HS-27A (cell line): ENCODE measurements at places on chromosomes 5 and 9.

- DNase-seq = no peak
These were observed 4.2 kb downstream of the MEGF10 start for GRCh38 chr5:127294829-127295228.

DNA sequence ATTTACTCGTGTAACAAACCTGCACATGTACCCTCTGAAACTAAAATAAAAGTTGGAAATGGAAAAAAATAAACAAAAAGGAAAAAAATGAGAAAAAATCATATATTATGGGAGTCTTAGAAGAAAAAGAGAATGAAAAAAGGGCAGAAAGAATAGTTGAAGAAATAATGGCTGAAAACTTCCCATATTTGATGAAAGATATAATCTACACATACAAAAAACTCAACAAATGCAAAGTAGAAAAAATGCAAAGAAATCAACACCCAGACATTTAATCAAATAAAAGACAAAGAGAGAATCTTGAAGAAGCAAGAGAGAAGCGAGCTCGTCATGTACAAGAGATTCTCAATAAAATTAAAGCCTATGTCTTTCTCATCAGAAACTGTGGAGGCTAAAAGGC, 73.8 kb downstream of the SLC25A46 start:
- DNase-seq = no peak

GRCh38 chr9:32378496-32378895, 5.9 kb upstream of the ACO1 start:
- DNase-seq = no peak

DNA sequence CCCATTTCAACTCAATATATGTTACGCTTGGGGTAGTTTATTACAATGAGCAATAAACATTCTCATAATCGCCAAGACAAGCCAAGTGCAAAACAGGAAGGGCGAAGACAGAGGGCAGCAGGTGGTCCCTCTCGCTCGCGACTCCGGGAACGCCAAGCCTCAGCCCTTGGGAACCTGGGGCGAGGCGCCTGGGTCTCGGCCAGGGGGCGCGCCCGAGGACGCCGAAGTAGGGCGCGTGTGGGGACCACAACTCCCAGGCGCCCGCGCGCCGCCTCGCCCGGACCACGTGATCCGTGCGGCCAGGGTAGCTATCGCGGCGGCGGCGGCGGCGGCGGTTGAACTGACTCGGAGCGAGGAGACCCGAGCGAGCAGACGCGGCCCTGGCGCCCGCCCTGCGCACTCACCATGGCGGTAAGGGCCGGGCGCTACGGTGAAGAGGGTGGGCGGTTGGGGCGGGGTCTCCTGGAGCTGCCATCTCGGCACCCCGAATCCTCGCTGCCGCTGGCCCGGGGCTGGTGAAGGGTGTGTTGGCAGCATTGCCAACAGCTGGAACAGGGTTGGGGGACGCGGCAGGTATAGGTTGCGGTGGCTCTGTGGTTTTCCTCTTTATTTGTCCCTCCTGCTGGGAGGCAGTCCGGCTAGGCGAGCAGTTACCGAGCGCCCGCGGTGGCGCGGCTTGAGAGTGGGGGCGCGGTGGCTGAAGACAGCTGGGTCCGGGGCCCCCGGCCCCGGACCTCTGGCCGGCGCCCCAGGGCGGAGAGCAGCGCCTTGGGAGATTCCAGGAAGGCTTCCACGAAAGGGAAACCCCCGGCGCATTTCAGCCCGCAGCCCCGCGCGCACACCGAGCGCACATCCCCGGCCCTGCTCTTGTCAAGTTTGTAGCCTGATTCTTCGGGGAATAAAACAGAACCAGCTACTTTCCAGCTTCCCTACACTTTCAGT, at the start of gene SLC31A2:
Gene SLC31A2 (plus strand): TSS at position 338 of the 942 bp plus-strand sequence. CDS start 68 bp downstream, at position 406.
- peak; percentile 38 for DNase-seq

- peak; percentile 19 for DNase-seq
These were observed 574.5 kb upstream of the ARRDC3 start for GRCh38 chr5:91957666-91958065.

DNA sequence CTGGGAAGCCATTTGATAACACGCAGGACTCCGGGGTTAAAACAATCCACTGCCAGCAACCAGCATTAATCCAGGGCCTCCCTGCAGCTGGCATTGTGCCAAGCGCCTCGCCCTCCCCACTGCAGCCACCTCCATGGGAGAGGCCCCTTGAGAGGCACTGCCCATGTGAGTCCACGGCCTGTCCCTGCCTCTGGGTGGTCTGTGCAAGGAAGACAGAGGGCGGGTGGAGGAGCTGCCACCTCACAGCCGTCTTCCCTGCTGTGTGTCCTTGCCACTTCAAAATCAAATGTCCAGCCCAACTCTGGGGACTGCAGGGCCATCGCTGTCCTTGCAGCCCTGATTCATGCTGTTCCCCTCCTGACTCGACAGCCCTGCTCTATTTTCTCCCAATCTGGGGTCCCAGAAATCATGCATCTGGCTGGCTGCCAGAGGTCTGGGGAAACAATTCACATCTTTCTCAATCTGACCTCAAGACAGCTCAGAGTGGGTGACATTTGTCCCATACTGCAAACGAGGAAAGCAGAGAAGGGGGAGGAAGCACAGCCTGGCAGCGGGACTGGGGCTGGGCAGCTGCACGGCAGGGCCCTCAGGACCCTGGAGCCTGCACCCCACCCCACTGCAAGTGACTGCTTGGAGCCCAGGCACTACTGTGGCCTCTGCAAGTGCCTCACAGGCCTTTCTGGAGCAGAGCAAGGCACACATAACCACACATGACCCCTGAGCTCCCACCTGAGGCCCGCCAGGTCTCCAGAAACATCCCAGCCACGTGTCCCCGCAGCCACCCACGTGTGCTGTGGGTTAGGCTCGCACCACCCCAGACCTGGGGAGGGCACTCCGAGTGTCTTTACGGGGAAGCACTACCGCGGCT, 15.7 kb downstream of the BRD3OS start:
- no peak for DNase-seq

DNA sequence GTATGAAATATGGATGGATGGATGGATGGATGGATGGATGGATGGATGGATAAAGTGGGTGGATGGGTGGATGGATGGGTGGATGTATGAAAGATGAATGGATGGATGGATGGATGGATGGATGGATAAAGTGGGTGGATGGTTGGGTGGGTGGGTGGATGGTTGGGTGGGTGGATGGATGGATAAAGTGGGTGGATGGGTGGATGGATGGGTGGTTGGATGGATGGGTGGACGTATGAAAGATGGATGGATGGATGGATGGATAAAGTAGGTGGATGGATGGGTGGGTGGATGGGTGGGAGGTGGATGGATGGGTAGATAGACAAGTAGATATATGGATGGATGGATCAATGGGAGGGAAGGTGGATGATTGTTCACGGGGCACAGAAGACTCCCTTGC, 19.0 kb downstream of the UNC5A start:
- no peak for DNase-seq

DNA sequence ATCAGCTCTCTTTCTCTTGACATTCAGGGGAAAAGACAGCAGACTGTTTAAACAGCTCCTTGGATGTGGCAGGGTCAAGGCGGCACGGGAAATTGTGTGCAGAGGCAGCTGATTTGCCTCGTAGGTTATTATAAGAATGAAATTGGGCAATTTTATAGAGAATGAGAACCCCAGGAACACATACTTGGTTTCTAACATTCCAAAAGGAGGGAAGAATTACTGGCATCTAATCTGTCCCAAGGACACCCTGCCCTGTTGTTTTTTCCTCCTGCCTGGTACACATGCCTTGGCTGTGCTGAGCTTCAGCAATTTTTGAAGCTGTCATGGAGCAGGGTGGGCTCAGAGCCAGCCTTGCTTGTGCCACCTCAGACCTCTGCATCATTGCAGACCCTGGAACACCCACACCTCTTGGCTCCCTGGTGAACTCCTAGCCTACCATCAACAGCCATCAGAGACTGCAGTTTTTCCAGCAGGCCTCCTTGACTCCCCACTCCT, 143.6 kb downstream of the BOD1 start:
- DNase-seq = no peak

GRCh38 chr5:36369219-36369690, 67.6 kb upstream of the RANBP3L start:
- no peak for DNase-seq

DNA sequence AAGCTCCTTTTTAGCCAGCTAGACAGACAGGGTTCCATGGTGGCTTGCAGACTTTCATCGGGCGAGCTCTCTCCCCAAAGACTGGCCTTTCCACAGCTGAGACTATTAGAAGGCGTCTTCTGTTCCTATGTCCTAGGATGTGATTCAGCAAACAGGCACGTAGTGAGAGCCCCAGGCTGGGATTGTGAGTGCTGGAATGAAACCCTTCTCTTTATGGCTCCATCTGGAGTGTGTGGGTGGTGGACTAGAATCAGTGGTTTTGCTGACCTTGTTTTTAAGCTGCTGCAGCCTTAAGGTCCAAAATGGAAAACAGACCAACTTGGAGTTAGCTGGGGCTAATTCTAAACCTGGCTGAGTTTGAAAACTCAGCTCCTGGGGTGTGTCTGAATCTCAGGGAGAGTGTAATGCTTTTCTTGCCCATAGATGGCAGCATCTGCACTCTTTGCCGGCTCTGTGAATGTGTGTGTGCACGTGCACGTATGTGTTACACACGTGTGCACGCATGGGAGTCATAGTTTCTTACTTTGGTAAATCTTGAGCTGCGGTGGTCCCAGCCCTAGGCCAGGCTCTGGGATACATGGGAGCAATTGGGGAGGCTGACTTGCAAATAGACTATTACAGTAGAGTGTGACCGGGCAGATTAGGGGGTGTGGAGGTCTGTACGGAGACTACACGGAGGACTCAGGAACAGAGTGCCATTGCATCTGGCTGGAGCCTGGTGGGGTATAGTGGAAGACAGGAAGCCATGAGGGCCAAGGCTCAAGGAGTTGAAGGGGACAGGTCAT, 10.7 kb downstream of the GSN start:
- DNase-seq = peak; percentile 91

GRCh38 chr5:168881427-168882149, 302.4 kb upstream of the PANK3 start:
- no peak for DNase-seq

DNA sequence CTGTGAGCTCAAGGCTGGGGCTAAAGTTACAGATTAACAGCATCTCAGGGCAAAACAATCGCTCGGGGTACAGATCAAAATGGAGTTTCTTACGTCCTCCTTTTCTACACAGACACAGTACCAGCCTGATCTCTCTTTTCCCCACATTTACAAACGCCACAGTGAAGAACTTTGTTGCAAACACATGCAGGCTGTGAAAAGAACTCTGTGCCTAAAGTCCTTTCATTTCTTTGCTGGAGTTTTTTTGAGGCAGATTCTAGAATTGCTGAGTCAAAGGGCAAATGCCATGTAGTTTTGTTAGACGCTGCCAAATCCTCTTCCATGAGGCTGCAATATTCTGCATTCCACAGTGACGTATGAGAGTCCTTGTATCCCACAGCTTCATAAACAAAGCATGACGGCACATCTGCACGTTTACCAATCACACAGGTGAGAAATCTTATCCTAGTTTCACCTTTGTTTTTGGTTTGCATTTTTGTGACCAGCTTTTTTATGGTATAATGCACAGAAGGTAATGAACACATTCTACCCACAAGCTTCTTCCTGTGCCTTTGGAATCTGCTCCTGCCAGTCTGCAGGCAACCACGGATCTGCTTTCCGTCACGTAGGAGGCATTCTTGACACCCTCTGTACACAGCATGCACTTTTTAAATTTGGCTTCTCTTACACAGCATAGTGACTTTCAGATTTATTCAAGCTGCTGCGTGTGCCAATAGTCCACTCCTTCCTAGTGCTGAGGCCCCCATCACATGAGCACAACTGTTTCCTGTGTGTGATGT, 44.6 kb upstream of the LPCAT1 start:
- no peak for DNase-seq

DNA sequence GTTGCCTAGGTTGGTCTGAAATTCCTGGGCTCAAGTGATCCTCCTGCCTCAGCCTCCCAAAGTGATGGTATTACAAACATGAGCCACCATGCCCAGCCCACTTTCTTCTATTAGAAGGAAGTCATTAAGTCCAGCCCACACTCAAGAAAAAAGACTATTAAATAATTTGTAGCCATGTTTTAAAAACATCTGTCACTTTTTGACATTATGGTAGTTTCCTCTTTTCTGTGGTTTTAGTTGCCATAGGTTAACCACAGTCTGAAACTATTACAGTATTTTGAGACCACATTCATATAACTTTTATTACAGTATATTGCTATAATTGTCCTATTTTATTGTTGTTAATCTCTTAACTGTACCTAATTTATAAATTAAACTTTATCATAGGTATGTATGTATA, 31.9 kb upstream of the C5orf24 start:
- no peak for DNase-seq

DNA sequence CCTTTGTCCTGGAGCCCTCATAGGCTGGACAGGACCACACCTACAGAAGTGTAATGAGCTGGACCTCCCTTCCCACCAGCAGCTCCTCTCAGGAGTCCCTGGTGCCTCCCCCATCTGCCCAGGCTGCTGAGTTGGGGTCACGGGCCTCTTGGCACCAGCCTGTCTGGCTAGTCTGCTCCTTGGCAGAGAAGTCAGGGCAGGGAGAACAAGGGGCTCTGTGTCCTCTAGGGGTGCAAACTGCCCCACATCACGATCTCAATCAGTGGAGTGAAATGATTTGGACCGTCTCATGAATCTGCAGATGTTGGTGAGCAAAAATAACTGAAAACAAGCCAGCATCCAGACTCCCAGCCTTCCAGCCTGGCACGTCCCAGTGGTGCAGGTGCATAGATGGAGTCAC, 14.9 kb upstream of the GFPT2 start:
- no peak for DNase-seq

- DNase-seq = no peak
These were observed 25.0 kb downstream of the HMCN2 start for GRCh38 chr9:130290291-130291181.

- DNase-seq = no peak
These were observed 4.2 kb downstream of the SCGB3A2 start for GRCh38 chr5:147882586-147883313.

- peak; percentile 5 for DNase-seq
These were observed 539.5 kb downstream of the EBF1 start for GRCh38 chr5:158560170-158560569.

GRCh38 chr9:68595868-68596267, 55.2 kb upstream of the TMEM252 start:
- no peak for DNase-seq

DNA sequence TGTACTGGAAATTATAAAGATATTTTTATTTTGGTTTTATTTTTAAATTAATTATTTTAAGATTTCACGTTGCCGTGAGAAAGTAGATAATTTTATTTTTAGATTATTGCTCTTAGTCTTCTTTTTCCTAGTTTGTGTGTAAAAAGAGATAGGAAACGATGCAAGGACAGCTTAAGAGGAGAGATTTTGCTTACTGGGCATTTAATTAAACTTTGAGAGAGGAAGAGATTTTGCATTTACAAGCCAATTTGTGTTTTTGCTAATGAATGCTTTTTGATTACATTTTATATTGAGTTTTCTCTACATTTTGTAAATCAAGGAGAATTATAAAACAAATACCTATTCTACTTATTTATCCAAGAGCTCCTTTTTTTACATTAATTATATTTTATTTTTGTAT, 64.0 kb downstream of the ARHGEF28 start:
- DNase-seq = no peak

GRCh38 chr5:131976414-131977211, 31.1 kb upstream of the MEIKIN start:
- no peak for DNase-seq

GRCh38 chr5:25500635-25501034, 855.9 kb upstream of the CDH10 start:
- DNase-seq = no peak
